Activated CD8-positive, alpha-beta memory T cell treated with anti-CD3 and anti-CD28 coated beads, Interleukin-2, amount 50 U/mL, for 48 hours (primary cell): ENCODE measurements at places on chromosomes 7 and 10.

- no peak for DNase-seq
Observed at GRCh38 chr10:34106356-34106885, 708.7 kb downstream of the PARD3 start.

DNA sequence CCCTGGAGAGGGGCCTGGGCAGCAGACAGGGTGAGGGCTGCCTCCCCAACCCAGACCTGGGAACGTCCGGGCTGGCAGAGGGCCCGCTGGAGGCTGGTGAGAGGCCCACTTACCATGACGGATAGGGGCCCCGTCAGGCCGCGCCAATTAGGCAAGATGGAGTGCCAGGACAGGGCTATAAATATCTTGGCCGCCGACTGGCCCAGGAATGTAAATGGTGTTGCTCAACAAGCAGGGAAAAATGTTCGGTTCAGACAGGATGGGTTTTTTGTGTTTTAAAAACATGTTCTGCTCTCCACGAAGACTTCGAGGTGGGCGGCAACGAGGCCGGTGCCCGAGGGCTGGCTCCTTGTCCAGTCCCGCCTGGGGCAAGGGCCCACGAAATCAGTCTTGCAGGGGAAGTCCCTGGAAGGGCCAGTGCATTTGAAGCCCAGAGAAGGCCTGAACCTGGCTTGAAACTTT, 35.8 kb upstream of the ELN start:
- no peak for DNase-seq

DNA sequence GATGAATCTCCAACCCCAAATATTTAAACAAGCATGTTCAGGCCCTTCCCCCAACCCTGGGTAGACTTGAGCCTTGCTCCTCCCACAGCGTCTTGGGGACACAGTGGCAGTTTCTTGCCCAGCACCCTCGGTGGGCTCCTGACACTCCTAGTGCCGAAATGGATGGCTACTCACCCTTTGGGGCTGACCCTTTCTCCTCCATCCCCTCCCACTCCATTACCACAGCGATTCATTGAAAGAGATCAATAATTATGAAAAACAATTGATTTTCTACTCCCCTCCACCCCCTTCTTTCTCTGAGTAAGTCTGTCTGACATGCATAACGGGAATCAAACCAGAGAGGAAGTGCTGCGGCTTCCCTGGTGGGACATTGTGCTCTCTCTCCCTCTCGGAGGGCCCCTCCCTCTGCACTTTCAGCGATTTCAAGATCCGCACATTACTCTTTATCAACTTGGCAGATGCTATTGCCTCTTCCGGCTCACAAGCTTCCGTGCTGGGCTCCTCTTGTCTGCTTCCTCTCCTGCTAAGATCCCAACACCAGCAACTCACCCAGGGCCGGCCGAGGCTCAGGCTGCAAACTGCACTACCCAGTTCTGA, 79.0 kb upstream of the PLXNA4 start:
- peak; percentile 63 for DNase-seq

- DNase-seq = no peak
Observed at GRCh38 chr10:31832261-31832660, 96.4 kb downstream of the ARHGAP12 start.

GRCh38 chr10:51162002-51162401, 87.7 kb downstream of the PRKG1 start:
- DNase-seq = no peak
